Stimulated activated naive CD8-positive, alpha-beta T cell treated with anti-CD3 and anti-CD28 coated beads, Interleukin-15, Interleukin-2, amounts not matched to agents 100 U/mL and 50 U/mL, for 24 hours (primary cell): ENCODE measurements at places on chromosomes 1 and 21.

DNA sequence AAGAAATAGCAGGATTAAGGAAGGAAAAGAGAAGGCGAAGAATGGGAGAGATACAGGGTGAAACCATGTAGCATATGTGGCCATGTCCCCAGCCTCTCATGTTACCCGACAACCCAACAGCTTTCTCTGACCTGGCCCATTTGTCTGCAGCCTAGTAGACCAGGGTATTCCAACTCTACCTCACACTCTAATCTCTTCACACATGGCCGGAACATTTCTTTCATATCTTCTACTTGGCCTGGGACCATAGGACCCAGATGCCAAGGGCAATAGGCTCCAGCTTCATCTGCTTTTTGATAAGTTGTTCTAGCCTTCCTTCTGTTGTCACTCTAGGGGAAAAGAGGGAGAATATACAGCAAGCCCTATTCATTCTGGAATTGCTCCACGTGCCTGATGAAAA, 95.0 kb upstream of the DPT start:
- DNase-seq: no peak

- DNase-seq: no peak
Measured at GRCh38 chr21:44966135-44967081, 26.6 kb downstream of the SLX9 start.

DNA sequence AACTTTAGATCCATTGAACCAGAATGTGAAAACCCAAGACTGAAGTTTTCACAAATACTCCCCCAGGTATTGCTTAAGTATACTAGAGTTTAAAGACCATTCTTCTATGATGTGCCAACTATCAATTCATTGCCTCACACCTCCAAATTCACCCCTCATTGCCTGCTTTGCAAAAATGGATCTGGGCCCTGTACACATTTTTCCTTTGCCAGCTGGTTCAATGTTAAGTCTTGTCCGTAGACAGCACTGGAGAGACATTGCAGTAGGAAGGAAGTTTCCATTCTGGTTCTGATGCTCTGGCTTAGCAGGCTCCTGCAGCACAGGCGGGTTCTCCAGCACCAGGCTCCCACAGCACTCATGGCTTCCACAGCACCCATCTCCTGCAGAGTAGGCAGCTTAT, 130.0 kb downstream of the PROX1 start:
- DNase-seq: no peak

DNA sequence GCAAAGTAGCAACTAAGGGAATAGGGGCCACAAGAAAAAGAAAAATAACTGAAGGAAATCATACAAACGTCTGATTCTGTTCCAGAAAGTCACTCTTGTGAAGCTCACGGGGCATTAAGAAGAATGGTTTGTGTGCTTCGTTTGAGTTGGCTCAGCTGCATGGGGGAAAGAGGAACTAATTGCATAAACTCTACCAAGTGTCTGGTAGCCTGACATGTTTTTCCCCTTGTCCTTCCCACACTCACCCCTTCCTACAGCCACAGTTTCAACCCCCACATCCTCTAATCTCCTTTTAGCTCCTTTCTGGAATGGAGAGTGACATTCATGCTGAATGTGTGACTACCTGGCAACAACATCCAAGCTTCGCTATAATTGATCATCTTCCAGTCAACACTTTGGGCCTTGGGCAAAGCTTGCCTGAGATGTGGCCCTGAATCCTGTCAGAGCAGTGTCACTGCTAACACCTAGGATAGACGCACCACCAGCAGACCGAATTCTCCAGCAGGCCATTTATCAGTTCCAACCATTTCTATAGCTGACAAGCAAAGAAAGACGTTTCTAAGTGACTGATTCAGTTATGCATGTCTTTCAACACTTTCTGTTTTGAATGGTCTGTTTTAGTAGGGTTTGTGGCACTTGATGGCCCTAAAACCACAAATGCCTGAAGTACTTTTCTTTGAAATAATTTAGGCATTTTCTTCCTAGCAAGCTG, 439.6 kb downstream of the TTLL7 start:
- DNase-seq: no peak

- no peak for DNase-seq
Measured at GRCh38 chr1:13756557-13757315, 56.7 kb downstream of the PRDM2 start.

DNA sequence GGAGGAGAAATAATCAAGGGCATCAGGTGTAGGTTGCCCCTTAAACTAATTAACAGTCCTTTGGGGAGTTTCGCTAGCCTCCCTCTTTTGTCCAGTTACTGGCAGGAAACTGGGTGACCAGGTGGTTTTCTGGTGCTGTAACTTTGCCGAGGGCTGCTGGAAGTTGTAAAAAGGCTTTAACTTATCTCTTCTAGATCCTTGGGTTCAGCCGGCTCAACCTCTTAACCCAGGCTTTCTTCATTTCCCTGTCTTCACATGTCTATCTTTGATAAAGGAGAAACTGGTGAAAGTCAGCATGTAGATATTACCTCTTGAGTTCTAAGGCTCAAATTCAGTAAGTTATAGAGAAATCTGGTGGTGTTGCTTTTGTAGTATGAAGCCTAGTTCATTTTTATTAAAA, 289.7 kb upstream of the NRIP1 start:
- DNase-seq: no peak

DNA sequence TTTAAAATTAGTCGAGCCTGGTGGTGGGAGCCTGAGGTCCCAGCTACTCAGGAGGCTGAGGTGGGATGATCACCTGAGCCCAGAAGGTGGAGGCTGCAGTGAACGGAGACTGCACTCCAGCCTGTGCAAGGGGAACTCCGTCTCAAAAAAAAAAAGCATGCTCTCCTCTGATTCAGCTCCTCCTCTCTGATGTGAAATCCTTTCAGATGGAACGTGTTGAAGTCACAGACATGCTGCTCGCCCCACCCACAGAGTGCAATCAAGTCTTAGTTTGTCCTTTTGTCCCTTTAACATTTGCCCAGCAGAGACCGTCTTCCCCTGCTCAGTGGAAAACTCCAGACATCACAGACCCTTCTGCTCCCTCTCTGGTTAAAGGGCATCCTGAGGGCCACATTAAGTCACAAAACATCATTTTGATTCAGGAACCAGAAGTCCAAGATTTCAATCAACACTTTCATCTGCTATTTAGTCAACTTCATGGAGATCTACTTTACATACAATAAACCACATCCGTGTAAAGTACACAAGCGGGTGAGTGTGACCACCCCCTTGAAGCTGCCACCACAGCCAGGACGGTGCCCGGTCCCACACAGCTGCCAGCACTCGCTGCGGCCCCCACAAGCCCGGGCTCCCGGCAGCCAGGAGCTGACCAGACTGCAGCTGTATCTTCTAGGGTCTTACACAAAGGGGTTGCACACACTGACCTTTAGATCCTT, 18.9 kb upstream of the RNF223 start:
- DNase-seq: peak; percentile 3

DNA sequence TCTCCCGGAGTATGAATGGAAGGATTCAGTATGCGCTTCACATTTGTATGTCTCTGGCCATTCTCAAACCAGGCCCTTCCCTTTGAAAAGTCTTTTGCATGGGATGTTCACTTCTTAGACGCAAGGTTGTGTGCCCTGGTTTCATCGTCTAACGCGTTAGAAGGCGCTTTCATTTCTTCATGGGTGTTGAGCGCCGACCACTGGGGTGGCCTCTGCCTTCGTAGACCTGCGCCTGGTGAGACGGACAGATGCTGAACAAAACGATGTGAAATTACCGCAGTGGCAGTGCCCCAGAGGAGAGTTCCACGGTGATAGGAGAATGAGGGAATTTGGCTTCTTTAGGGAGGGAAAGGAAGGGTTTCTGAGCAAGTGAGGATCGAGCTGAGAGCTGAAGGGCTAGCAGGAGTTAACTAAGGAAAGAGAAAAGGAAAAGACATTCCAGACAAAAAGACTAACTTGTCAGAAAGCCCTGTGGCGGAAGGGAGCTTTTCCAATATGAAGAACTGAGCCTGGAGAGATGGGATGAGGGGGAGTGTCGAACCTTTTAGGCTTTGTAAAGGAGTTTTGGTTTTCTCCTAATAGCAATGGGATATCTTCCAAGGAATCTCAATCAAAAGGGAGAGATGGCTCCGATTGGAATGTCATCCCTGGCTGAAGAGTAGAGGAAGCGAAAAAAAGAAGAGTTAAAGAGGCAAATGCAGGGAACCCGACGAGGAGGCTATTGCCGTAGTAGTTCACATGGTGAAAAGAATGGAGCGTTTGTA, 951 bp downstream of the GGPS1 start:
- DNase-seq: peak; percentile 57

DNA sequence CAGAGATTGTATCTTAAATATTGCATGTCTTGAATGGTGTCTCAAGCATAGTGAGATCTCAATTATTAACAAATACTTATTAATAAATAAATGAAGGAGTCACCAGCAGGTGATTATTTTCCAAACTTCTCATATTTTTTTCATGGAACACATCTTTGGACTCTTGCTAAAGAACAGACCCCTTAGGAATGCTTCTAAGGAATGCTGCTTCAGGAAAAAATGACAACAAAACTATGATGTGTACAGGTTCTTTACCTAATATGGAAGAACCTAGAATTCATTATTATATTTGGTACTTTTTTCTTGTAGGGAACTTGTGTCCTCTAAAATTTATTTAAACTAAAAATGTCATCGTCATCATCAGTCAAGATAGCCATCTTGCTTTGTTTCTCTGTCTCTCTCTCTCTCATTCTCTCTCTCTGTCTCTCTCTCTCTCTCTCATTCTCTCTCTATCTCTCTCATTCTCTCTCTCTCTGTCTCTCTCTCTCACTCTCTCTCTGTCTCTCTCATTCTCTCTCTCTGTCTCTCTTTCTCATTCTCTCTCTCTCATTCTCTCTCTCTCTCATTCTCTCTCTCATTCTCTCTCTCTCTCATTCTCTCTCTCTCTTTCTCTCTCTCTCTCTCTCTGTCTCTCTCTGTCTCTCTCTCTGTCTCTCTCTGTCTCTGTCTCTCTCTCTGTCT, 63.0 kb upstream of the ETS2 start:
- DNase-seq: no peak

DNA sequence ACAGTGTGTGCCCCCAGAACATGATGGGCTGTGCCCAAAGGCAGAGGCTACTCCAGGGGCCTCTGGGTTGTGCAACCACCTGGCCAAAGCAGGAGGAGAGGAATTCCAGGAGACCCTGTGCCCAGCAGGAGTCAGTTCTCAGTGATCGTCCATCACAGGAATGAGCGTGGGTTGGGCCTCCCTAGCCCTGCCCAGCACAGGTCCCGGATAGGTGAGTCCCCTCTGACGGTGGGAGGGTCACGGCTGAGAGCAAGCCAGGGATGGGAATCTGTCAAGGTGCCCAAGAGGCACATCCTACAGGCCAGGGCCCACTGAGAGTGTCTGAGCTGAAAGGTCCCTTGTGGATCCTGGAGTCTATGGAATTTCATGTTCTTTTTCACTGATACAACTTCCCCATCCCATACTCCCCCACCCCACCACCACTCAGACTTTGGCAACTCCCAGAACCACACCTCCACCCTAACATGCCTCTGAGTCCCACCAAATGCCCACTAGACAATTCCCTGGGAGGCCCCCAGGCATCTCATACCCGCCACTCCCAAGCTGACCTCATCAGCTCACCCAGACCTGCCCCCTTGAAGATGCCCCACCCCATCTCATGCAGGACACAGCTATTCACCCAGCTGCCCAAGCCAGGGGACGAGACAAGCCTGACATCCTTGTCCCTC, 3.1 kb downstream of the GJB4 start:
- no peak for DNase-seq

GRCh38 chr1:50047916-50048694, 24.4 kb upstream of the AGBL4 start:
- peak; percentile 15 for DNase-seq

- DNase-seq: no peak
Measured at GRCh38 chr1:219553934-219554502, 58.9 kb downstream of the ZC3H11B start.

GRCh38 chr1:179105393-179105792, 23.5 kb downstream of the TOR3A start:
- DNase-seq: no peak

DNA sequence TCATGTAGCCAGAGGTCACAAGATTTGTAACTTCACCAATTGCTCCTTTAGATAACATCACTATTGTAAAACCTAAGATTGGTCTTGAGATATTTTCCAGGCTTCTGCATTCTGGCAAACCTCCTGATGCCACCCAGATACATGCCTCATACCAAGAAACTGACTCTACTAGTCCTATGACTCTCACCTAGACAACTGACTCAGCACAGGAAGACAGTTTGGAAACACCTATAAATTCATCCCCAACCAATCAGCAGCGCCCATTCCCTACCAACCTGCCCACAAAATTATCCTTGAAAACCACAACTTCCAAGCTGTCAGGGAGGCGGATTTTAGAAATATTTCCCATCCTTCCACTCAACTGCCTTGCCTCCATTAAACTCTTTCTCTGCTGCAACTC, 2.6 kb downstream of the NME7 start:
- DNase-seq: no peak

- no peak for DNase-seq
Measured at GRCh38 chr1:175701590-175701989, 41.8 kb downstream of the TNR start.

- no peak for DNase-seq
Measured at GRCh38 chr1:209183195-209183594, 400.3 kb upstream of the CAMK1G start.

- no peak for DNase-seq
Measured at GRCh38 chr1:200410566-200410878, 686 bp upstream of the ZNF281 start.

DNA sequence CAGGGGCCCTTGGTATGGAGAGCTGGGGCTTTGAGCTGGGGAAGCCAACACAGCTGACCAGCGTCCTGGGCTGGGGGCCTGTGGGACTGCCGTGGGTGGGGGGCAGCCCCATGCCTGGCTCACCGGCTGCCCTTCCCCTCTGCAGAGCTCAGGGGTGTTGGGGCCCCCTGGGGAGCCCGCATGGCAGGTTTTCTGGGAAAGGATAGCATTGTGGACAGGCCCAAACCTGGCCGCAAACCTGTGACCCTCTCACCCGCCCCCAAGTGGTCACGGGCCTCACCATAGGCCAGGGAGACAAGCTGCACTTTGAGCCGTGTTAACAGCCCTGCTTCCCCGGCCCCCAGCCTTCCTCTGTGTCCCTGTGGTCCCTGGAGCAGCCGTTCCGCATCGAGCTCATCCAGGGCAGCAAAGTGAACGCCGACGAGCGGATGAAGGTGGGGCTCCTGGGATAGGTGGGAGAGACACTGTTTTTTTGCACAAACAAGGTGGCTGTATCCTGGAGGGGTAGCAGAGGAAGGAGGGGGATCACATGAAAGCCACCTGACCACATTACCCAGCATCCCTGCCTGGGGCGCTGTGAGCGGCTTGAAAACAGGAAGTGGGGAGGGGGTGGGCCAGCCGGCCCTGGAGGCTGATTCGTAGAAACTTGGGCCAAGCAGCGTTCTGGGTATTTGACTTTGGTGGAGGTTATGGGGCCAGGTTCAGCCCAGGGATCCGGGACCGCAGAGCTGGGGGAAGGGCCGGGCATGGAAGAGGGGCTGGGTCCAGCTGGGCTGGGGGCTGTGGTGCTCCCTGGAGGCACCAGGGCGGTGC, 65.9 kb downstream of the PIK3CD start:
- peak; percentile 85 for DNase-seq

DNA sequence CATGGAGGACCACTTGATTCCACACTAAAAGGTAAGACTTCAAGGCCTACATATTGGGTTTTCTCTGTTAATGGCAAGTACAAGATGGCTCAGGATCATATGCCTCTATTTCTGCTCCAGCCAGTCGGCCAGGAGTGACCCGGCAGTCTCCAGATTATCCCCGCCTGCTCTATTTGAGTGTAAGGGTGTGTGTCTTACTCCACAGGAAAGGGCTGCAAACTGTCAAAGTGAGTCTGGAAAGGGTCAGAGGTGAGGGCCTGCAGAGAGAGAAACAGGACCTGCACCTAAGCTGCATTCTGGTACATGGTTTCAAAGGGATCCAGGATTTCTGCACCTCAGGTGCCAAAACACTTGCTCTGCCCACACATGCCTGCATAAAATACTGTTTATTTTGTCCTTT, 9.2 kb downstream of the ZNF692 start:
- no peak for DNase-seq
